ENCODE measurements at places on chromosomes 5 and 9.

DNA sequence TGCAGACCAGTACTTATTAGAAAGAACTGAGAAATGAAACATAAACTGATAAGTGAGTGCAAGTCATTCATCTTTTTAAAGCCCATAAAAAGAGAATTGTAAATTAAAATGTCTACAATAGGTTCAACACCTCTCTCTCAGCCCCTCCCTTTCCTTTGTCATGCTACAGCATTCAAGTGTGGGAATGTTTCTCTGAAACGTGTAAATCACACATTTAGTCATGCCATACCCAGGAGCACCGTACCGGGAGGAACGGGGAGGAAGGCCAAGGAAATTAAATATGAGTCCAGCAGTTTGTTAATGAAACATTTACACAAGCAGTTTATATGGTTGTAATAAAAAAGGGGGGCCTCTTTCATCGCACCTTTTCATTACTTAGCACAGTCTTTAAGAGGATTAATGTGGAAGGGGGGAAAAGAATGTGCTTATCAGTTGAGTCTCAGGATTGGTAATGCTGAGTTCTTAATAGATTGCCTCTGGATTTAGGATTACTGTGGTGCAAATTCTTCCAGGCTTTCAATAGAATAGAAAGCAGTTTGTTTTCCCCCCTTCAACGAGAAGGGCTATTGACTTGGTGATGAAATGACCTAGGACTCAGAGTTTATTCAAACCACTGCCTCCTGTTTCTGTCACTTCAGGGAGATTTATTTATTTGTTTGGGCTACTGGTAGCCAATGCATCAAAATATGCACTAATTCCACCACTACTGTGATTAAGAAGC, 176.0 kb upstream of the ZNF608 start:
- DNase-seq = no peak

DNA sequence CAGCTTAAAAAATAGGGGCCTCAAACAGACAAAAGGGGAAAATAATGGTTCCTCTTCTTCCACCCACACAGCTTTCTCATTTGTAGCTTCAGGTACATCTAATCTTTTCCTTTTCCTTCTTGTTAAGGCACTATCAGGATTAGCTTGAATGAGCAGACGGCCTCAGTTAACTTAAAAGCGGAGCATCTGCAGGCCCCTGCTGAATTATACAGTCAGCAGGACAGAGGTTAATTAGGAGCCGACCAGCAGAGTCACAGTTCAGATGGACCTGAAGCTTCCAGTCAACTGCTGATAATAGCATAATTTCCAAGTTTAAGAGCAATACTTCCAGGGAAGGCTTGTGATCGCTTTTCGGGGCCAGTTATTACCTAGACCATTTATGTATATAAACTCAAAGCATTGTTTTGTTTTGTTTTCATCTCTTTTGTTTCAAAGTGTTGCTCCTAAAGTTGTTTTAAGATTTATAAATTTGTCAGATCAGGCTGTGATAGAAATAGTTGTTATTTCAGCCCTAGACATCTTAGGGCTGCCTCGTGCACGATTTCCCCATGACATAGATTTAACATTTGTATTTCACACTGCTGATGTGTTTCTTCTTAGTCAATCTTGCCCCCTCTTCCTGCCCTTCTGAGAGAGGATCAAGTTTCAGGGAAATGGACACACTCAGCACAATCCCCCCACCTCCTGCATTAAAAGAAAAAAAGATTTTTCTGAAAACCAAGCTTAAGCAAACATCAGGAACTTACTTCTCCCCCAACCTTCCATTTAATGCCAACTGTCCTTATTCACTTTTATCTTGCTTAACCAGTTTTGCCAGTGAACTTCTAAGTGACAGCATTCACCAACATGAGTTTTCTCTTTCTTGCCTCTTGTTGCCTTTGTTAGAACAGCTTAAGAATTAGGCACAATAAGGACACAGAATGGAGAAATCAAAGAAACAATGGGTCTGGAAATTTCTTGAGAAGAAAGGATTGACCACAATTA, 449.8 kb downstream of the ARHGEF28 start:
- DNase-seq = no peak

GRCh38 chr5:137708062-137708461, 27.8 kb downstream of the KLHL3 start:
- DNase-seq = no peak

DNA sequence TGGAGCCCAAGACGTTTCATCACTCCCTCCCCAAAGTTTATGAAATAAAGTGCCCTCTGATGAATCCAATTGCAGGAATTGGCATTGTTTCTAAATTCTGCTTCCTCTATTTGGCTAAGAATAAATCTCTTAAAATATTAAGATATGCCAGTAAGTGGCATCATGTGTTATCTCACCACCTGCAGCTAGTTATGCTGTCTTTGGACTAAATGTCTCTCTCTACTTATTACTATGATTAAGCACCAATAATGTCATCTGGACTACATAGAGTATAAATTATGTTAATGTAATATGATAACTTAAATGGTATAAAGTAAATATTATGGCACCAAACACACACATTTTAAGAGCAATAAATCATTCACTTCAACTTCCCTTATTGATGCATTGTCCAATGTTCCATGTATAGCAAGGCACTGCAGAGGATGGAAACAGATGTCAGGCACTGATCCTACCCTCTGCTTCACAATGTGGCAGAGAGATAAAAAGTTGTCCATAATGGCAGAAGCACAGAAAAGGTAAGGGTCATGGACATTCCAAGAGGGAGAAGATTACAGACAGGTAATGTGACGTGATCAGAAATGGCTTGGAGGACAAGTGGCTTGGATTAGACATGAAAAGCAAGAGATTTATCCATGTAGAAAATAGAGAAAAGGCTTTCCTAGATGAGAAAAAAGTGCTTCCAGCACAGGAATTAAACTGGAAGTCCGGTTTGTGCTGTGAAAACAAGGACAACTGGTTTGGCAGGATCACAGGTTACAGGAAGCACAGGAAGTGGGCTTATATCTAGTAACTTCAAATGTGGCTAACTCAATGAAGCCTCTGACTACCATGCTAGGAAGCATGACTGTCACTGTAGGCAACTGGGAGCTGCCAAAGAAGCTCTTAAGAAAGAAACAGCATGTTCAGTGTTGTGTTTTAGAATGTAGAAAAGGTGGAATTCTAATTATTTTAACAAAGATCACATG, 26.7 kb downstream of the MARCHF11 start:
- DNase-seq = no peak

GRCh38 chr5:43425983-43426382, 13.8 kb upstream of the CCL28 start:
- DNase-seq = peak; percentile 11

DNA sequence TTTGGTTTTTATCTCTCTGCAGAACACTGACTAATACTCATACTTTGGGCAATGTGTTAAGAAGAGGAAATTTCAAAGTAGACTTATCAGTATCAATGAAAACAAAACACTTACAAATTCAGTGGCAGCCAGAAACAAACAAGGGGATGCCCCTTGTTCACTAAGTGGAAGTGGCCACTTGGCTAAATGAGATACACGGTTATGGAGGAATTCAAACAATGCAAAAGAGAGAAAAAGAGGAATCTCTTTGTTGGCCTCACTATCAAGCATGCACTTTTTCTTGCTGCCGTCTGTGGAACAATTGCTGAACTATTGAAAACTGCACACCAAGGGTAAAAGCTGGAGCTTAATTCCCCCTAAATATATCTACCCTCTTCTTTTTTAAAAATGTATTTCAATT, 2044.9 kb upstream of the CDH6 start:
- DNase-seq = no peak

GRCh38 chr5:50547303-50547702, 106.2 kb upstream of the EMB start:
- DNase-seq = no peak

- DNase-seq = no peak
Observed at GRCh38 chr9:37574241-37574721, 1.9 kb downstream of the FBXO10 start.

DNA sequence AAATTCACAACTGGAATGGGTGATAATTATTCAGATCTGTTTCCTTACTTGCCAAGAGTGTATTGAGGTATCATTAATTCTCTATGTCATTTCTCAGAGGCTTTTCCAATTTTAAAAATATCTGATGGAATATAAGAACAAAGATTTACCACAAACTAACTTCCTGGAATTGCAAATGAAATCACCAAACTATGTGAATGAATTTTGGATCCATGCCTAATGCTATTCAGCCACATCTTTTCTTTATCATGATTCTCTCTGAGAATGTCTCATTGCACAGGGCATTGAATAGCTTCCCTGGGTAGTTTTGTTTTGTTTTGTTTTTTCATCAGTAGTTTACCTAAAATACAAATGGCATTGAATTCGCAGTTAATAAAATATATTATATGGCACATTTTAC, 146.9 kb upstream of the FBN2 start:
- no peak for DNase-seq

DNA sequence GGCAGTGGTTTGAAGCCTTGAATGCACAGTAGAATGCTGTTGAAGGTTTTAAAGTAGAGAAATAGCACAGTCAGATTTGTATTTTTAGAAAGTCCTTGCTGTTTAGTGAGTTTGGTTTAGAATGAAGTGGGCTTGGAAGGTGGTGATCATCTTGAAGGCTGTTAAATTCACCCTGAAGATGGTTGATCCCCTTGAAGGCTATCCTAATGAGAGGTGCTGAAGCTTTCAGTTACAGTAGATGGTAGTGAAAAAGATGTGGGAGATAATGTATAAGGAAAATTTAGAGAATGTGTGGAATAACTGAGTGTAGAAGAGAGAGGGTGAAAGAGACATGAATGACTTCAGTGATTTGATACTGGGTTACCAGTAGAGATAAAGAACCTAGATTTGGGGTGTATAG, 16.0 kb downstream of the TENT2 start:
- no peak for DNase-seq

- DNase-seq = no peak
Observed at GRCh38 chr5:33311893-33312292, 128.9 kb upstream of the TARS1 start.

DNA sequence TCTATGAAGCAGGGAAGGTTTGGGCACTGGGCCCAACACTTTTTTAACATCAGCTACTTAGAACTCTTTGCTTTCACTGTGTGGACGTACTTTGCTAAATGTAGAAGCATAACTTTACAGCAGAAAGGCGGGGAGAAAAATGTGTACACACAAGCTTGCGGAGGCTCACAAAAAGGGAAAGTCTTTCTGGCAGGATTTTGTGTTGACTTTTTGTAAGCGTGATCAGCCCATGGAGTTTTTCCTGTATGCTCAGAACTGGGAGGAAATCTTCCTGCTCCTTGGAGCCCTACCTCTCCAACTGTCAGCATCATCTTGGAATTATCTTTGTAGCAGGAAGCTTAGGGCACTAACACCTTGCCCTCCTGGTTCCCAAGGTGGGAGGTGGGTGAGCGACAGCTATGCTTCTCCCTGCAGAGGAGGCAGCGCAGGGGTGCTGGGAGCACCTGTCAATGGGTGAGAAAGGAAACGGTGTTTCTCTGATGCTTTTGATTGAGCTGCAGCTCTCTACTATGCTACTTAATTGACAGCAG, 321.9 kb downstream of the GADD45G start:
- DNase-seq = no peak

GRCh38 chr9:37972351-37972848, 68.5 kb upstream of the SLC25A51 start:
- no peak for DNase-seq

- no peak for DNase-seq
Observed at GRCh38 chr9:98726735-98727134, 18.0 kb upstream of the GABBR2 start.

- no peak for DNase-seq
Observed at GRCh38 chr5:6747103-6747502, 33.9 kb downstream of the TENT4A start.

GRCh38 chr9:75181750-75182149, 93.4 kb downstream of the OSTF1 start:
- no peak for DNase-seq

DNA sequence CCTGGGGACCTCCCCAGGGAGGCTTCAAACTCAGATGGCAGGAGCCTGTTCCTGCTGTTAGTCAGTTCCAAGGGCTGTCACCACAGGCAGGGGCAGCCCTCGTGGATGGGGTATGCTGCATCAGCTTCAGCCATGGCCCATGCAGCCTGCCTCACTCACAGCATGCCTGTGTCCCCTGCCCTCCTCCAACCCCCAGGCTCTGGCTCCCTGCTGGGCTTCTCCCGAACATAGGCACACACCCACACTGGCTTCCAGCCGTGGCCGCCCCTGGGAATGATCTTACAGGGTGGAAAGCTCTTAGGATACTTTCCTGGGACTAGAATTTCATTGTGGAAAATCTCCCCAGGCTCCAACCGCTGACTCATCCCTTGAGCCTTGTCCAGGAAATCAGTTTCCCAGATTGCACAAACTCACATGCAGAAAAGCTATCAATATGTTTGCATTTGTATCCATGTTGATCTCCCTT, 163.8 kb downstream of the SEC61B start:
- peak; percentile 72 for DNase-seq

- no peak for DNase-seq
Observed at GRCh38 chr5:15951550-15951949, 228.0 kb downstream of the MARCHF11 start.

DNA sequence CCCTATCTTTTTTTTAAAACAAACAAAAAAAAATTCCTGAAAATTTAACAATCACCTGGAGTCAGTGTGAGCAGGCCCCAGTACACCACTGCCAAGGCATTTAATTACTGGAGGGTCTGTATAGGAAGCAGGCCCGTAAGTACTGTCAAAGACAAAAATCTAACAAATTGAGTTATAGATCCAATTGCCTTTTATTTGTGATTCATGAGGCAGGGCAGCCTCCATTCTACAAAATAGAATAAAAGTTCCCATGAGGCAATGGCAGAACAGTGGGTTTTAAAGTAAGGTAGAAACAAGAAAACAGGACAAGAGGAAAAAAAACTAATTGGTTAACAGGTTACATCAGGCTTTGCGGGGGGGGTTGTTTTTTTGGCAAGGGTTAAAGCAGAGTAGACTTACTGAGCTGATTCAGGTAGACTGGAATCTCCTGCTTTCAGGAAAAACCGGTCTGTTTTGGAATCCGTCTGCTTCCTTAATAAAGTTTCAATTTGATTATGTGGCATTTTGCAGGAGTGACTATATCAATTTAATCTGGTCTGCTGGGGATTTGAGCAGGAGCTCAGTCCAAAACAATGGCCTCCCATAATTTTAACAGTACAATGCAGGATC, 48.9 kb downstream of the AUH start:
- no peak for DNase-seq

DNA sequence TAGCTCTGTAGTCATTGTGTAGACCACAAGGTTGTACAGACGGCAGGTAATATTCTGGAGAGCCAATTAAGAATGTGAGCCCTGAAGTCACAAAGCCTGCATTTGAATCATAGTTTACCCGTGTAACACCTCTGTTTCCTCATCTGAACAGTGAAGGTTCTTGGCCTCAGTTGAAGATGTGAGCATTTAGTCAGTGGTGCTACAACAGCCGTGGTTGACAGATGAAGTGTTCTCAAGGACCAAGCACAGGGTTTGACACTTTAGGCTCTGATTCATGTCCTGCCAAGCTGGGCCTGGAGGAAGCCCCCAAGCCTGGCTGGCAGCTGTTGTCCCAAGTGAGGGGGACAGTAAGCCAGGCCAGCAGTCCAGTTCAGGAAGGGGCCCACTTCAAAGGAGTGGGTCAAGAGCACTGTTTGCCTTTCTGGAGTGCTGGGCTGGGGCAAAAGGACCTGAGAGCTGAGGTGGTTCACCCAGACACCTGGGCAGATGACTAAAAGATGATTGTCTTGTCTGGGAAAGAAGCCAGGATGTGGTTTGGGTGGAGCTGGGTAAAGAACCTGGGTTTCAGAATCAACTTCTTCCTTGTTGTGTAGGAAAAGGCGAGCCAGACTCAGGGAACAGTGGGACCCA, 20.7 kb downstream of the FAXDC2 start:
- no peak for DNase-seq

Measured in COLO829 (cell line).